ENCODE measurements at places on chromosomes 1 and 21.

DNA sequence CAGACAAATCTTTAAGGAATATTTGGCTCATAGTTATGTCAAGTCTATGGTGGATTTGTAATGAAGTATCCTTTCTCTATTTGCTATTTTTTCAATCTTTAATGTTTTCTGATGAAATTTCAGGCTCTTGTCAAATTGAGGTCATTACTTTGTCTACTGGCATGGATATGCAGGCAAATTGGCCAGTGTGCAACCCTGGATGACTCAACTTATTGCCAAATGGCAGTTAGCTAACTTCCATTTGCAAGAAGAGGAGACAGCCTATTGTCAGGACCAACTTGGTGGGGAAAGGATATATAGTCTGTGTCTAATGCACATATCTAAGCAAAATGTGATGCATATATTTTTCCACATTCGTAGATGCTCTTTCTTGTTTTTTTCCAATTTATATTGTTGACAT lies 530.5 kb downstream of the PTBP2 start:
- peak; percentile 95 for DNase-seq

DNA sequence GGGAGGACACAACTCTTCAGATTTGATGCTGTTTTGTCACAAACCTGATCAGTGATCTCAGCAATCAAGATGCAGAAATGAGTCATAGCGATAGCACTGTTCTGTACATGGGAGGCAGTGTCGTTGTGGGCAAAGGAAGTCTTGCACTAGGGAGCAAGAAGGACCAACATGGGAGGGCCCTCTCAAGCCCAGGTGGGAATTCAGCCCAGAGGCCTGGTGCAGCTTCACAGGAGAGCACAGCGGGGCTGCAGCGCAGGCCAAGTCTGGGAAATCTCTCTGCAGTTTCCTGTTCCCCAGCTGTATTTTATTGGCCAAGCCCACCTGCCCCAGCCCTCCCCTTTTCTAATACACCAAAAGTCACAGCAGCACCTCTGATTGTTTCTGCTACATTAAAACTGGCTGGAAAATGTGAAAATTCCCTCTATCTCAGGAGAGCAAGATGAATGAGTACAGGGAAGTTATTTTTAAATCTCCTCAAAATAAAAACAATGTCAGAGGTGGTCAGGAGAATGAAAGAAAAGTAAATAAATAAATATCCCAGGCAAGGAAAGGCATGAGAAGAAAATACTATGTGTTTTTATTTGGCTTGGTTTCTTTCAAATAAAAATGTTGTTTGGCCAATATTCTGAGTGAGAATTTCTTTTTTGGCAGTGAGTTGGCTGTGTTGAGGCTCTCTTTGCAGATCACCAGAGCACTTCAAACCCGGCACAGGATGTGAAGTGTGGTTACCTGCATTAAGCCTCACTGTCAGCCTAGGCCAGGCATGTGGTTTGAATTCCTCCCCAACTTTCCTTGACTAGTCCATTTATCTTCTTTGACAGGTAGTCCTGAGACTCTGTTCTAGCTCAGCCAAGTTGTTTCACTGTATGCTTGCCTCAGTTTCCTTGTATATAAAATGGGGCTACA lies 422.1 kb downstream of the PLPP3 start:
- DNase-seq = no peak

DNA sequence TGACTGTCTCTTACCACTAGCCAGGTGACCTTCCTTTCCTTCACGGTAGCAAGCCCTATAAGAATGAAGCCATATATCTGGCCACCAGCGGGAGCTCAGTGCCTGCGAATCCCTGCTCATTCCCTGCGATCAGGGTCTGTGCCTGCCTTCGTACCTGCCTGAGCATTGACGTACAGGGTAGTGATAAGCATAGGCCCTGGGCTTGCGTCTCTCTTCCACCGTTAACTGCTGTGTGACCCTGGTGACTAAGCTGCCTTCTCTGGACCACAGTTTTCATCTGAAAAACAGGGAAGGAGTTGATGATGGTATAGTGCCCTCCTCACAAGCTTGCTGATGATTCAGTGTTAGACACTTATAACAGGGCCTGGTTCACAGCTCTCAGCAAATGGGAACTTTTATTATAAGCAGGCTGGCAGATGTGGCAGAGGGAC lies 4.1 kb downstream of the ZC3H12A start:
- DNase-seq = peak; percentile 70

GRCh38 chr1:185015631-185016030 lies 29.7 kb upstream of the RNF2 start:
- DNase-seq = no peak

- DNase-seq = peak; percentile 68
Observed at GRCh38 chr1:230268371-230269170, 157.6 kb downstream of the PGBD5 start.

GRCh38 chr1:98817821-98818220 lies 156.3 kb downstream of the SNX7 start:
- no peak for DNase-seq

DNA sequence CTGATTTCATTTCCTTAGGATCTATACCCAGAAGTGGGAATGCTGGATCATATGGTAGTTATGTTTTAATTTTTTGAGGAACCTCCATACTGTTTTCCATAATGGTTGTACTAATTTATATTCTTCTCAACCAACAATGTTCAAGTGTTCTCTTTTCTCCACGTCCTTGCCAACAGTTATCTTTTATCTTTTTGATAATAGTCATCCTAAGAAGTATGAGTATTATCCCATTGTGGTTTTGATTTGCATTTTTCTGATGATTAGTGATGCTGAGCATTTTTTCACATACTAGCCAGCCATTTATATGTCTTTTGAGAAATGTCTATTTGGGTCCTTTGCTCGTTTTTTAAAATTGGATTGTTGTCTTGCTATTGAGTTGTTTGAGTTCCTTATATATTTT lies 38.5 kb downstream of the ABCD3 start:
- DNase-seq = no peak

DNA sequence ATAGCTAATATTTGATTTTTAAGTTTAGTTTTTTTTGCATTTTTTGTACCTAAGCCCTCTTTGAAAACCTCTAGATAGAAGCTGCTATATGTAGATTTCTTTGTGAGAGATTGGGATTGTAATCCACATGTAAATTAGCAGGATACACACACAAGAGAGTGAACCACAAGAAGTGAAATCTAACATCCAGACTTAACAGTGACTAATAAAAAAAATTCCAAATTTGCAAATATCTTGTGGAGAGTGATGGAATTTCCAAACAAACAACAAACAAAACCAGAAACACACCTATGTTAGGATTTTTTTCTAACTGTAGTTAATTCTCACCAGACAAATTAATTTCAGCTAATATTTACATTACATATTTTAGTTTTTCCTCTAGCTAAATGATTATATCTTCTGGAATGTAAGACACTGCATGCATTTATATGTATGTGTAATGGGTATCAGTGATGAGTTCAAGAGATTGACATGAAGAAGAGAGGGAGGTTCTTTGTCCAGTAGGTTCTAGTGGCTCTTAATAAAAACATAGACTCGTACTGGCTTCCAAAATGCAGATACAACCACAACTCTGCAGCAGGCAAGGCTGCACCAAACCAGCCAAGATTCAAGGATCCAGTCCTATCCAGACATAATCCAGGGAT lies 12.8 kb downstream of the CLDN17 start:
- no peak for DNase-seq

GRCh38 chr1:36517011-36517771 lies 34.5 kb upstream of the CSF3R start:
- peak; percentile 11 for DNase-seq

- no peak for DNase-seq
Observed at GRCh38 chr1:32363713-32364112, 1.4 kb downstream of the TSSK3 start.

GRCh38 chr1:63112155-63112900 lies 210.0 kb upstream of the FOXD3 start:
- DNase-seq = peak; percentile 79

GRCh38 chr1:224259986-224260385 lies 70.0 kb downstream of the NVL start:
- DNase-seq = peak; percentile 3

GRCh38 chr1:114003431-114003830 lies 24.2 kb downstream of the OLFML3 start:
- no peak for DNase-seq

DNA sequence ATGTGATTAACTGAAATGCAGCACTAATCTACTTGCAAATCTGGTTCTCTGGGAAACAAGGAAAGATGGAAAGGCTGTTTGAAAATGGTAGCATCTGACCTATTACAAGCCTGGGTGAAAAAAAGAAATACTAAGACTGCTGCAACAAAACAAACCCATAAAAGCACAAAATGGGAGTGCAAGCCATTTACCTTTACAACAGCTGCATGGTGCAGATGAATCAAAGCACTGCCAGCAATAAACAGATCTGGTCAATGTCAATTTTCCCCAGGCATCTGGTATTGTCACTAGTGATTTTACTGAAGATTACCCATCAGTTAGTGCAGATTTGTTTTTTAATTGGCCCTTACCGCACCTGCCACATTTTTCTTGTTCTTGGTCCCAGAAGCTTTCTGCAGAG lies 1341.7 kb downstream of the PLA2G4A start:
- no peak for DNase-seq

DNA sequence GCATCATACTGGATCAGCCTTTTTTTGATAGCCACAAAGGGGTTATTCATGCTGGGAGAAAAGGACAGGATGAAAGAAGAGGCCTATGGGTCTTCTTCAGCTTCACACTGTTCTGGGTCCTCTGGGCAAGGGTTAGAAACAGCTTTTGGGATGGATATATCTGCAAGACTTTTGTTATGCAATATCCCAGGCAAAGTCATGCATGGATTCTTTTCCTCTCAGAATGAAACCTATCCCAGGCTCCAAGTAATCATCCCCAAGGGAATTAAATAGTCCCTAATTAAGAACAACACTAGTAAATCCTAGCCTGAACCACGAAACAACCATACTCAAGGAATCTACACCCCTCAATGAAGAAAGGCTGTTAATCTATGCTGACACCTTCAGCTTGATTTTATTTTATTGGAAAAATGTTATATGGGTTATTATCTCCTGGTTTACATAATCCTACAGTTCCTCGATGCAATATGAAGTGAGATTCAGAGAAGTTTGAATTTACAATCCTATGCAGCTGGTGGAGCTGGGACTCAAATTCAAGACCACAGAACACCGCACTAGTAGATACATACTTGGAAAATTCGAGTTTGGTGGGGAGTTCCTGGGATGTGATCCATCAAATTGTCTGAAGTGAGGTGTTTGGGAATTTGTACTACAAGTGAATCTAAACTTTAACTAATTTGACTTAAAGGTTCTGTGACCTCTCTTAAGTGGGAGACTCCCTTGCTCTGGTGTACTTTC lies 338.6 kb downstream of the TBX15 start:
- DNase-seq = no peak

DNA sequence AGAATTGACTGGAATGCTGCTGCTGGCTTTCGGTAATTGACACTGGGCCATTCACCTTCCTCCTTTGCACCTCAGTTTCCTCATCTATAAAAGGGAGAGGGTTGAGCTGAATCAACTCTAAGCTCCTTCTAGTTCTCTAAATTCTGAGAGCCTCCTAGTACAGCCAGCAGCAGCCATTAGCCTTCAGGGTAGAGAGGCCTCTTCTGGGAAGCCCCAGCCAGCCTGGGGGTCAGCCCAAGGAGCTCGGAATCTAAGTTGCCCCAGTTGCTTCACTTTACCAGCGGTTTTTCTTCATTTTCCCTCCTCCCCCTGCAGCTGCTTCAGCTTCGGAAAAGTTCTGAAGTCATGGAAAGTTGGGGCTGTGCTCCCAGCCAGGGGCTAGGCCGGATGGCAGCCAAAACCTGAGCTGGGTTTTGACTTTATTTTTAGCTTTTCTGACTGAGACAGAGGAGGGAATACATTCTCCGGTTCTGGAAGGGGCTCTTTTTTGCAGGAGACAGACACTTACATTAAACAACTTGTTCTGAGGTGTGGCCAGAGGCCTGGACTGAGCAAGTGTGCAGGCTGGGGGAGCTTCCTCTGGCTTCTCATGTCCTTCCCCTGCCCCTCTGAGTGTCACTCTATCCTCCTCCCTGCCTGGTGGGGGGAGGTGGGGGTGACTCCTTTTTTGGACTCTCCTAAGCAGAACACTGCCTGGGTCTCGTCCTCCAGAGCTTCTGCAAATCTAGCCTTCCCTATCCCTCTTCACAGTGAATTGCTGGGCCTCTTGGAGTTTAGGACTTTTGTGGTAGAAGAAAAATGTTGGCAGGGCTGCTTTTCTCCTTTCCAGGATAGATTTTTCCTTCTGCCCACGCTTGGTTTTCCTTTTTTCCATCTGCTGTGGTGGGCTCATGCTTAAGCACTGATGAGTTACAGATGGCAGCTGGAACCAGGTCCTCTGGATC lies 14.4 kb downstream of the LMNA start:
- DNase-seq = peak; percentile 93

DNA sequence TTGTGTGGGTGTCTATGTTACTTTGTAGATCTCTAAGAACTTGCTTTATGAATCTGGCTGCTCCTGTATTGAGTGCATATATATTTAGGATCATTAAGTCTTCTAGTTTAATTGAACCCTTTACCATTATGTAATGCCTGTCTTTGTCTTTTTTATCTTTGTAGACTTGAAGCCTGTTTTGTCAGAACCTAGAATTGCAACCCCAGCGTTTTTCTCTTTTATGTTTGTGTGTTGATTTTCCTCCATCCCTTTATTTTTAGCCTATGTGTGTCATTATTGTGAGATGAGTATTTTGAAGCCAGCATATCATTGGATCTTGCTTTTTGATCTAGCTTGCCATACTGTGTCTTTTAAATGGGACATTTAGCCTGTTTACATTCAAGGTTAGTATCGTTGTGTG lies 573.2 kb downstream of the BRINP3 start:
- DNase-seq = no peak

DNA sequence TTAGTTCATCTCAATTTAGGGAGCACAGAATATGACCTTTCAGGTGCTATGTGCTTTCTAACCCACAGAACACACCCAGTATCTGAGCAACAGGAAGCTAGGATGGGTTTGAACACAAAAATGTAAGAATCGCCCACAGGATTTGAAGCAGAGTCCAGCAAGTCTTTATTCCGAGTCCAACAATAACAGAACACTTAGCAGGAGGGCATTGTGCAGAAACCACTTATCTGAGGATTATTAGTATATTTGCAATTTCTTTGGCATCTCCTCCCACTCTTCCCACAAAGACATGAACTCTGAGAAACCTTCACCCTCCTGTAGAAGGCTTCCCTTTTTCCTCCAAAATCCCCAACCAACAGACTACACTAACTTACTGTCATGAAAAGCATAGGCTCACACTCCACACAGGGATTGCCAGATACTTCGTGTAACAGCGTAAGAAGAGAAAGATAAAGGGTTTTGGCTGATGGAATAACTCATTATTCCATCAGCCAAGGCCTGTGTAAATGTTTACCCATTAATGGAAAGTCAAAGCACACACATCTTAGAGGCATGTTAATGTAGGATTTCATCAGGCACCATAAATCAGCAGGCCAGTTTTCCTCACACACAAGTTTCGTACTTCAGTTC lies 16.1 kb downstream of the SIPA1L2 start:
- DNase-seq = peak; percentile 58
